ENCODE measurements at places on chromosomes 7 and 10. TPM values are rescaled to one million over a fixed set of nuclear protein-coding genes. Genes with fewer than 3 reads are reported as not detected.

The HYCC1 gene
- total RNA-seq = 6.3 TPM

The GJD4 gene
- total RNA-seq = not detected

The GBX1 gene
- total RNA-seq = not detected

The SAMD9 gene
- 24.5 TPM for total RNA-seq

The GPER1 gene
- 20.8 TPM for total RNA-seq

The MBL2 gene
- total RNA-seq = not detected

The NKX1-2 gene
- total RNA-seq = not detected

The RAPGEF5 gene
- total RNA-seq = 51.7 TPM

The H2BK1 gene
- not detected for total RNA-seq

The MTERF1 gene
- total RNA-seq = 12.6 TPM

The AKR1C8 gene
- not detected for total RNA-seq

The SPDYE8 gene
- total RNA-seq = not detected

The MRPL43 gene
- total RNA-seq = 66.9 TPM

The SUN3 gene
- total RNA-seq = not detected

The SOSTDC1 gene
- total RNA-seq = 6.4 TPM

The SEMA3E gene
- total RNA-seq = 1.4 TPM

The R3HCC1L gene
- 18.1 TPM for total RNA-seq

The ANKRD30A gene
- not detected for total RNA-seq

The TAX1BP1 gene
- total RNA-seq = 135 TPM

The DNAJC30 gene
- total RNA-seq = 8.5 TPM

The HOGA1 gene
- total RNA-seq = not detected

The HOXA3 gene
- 23.2 TPM for total RNA-seq

The ICA1 gene
- 34.2 TPM for total RNA-seq

The DYDC2 gene
- not detected for total RNA-seq

The LIPK gene
- not detected for total RNA-seq

The PNLIPRP1 gene
- total RNA-seq = 0.50 TPM

The ZNF777 gene
- 10.3 TPM for total RNA-seq

The MOGAT3 gene
- total RNA-seq = 62.4 TPM

The STEAP1 gene
- total RNA-seq = 16.8 TPM

The MTG1 gene
- total RNA-seq = 49.5 TPM

The SLC13A4 gene
- not detected for total RNA-seq

The KLF14 gene
- total RNA-seq = not detected

The NUP205 gene
- 25.8 TPM for total RNA-seq

The SHTN1 gene
- 33.6 TPM for total RNA-seq

The NPC1L1 gene
- not detected for total RNA-seq

The TFEC gene
- total RNA-seq = 2.9 TPM

The ARHGEF35 gene
- total RNA-seq = 62.4 TPM

The GRM3 gene
- not detected for total RNA-seq

The NYAP1 gene
- 0.47 TPM for total RNA-seq

The ARMC10 gene
- total RNA-seq = 28.4 TPM

The ABCB4 gene
- total RNA-seq = 0.78 TPM

The PRR15 gene
- total RNA-seq = 177 TPM

The MPP7 gene
- total RNA-seq = 30.4 TPM

The PPP1R17 gene
- total RNA-seq = not detected

The PIP gene
- not detected for total RNA-seq
